ENCODE measurements at places on chromosomes 1 and 21. TPM values are rescaled to one million over a fixed set of nuclear protein-coding genes. Genes with fewer than 3 reads are reported as not detected.

DNA sequence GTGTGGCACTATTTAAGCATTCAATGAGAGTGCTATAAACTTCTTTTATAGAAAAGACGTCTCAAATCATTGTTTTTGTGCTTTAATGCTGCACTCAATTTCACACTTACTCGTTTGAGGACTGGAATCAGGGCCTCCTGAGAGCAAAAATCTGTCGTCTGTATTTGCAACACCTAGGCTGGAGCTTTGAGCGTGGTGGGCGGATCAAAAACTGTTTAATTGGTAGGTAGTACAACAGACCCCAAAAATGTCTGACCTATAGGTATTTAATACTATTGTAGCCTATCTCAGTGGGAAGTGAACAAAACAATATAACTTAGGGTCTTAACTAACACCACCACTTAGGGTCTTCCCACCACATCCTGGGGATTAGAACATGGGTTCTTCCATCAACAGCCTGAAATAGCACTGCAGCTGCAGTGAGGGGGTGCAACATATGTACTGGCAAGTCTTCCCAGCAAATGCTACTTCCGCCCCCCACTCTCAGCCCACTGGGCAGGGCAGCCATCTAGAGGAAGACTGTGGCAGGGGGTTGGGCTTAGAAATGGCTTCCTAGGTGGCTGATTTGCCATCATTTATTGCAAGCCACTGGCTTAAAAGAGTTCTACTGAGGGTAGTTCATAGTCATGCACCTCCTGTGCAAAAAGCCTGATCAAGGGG, 48.3 kb downstream of the CD46 start:
- DNase-seq: no peak

DNA sequence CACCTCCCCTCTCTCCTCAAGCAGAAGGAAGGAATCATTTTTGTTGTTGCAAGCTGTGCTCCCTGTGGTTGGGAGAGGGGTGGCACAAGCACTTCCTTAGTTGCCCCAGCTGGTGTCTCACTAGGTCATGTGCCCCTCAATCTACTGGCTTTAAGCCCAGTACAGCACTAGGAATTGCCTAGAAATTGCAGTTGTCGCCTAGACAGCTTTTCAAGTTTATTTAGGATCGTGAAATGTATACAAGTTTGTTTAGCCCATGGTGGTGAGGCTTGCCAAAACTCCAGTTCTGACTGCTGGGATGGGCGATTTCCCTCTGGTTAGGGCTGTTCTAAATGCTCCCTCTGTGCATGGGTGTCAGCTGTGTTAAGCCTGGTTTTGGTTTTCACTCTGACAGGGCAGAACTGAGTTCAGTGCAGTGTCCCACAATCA, 126.8 kb upstream of the ZNF644 start:
- no peak for DNase-seq

- no peak for DNase-seq
Observed at GRCh38 chr1:112074711-112075110, 85.2 kb upstream of the KCND3 start.

- DNase-seq: no peak
Observed at GRCh38 chr1:220380885-220381284, 108.6 kb upstream of the RAB3GAP2 start.

- no peak for DNase-seq
Observed at GRCh38 chr1:56484695-56485094, 94.7 kb downstream of the PLPP3 start.

GRCh38 chr1:230206976-230207375, 139.9 kb downstream of the GALNT2 start:
- DNase-seq: no peak

- peak; percentile 41 for DNase-seq
Observed at GRCh38 chr1:230797942-230798365, 50.8 kb downstream of the CAPN9 start.

DNA sequence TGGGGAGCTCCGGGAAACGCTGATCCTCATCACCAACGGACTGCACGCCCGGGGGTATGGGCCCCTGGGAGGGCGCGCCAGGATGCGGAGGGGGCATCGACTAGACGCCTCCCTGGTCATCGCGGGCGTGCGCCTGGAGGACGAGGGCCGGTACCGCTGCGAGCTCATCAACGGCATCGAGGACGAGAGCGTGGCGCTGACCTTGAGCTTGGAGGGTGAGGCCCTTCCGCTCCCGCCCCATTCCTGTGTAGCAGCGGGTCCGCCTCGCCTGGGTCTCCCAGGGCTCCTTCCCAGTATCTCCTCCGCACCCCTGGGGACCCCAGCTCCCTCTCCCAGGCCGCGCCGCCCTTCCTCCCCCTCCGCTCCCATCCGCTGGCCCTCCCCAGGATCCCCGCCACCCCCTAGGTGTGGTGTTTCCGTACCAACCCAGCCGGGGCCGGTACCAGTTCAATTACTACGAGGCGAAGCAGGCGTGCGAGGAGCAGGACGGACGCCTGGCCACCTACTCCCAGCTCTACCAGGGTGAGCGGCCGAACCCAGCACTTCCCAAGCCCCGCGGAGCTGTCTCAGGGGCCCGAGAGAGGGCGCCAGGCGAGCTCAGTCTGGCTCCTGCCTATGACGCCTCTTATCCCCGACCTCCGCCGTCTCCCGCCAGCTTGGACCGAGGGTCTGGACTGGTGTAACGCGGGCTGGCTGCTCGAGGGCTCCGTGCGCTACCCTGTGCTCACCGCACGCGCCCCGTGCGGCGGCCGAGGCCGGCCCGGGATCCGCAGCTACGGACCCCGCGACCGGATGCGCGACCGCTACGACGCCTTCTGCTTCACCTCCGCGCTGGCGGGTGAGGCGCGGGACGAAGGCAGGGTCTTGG, 5.0 kb downstream of the HAPLN2 start:
- peak; percentile 47 for DNase-seq

GRCh38 chr1:84078108-84078841, 65.8 kb upstream of the PRKACB start:
- peak; percentile 12 for DNase-seq

- DNase-seq: no peak
Observed at GRCh38 chr1:220012259-220012658, 34.0 kb downstream of the EPRS1 start.

GRCh38 chr1:6858596-6858995, 73.3 kb downstream of the CAMTA1 start:
- DNase-seq: no peak

- no peak for DNase-seq
Observed at GRCh38 chr1:85240174-85240601, 19.3 kb downstream of the C1orf52 start.

- no peak for DNase-seq
Observed at GRCh38 chr1:78058670-78059069, 12.9 kb downstream of the GIPC2 start.

- DNase-seq: no peak
Observed at GRCh38 chr1:231216498-231216897, 24.5 kb upstream of the GNPAT start.

- no peak for DNase-seq
Observed at GRCh38 chr1:198968866-198969265, 330.0 kb downstream of the PTPRC start.

DNA sequence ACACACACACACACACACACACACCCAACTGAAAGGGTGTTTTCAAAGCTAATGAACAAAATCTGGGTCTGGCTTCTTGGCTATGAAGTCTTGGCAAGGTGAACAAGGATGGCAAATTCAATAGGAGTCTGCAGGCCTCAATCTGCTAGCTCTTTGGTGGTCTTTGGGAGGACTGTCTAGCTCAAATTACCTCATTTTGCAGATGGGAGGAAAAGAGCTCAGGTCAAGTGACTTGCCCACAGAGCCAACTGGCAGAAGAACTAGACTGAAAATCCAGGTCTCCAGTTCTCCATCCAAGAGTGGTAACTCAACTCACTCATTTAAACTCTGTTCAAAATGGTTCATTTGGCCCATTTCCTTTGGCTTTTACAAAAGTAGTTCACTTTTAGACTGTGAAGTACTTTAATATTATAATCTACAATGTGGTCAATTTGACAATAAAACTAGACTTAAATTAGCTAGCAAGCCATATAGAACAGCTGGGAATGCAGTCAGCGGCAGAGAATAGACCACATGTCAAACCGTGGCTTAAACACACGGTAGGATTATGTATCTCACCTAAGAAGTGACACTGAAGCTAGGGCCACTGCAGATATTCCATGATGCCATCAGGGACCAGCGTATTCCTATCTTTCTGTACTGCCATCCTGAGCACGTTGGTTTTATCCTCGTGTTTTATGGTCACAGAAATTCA, 112.9 kb downstream of the APP start:
- no peak for DNase-seq

- DNase-seq: no peak
Observed at GRCh38 chr1:94339206-94339927, 78.8 kb upstream of the ABCD3 start.

- peak; percentile 83 for DNase-seq
Observed at GRCh38 chr21:35256468-35256988, 207.4 kb upstream of the RUNX1 start.

Gene EPHA10
- total RNA-seq: not detected

Gene RTCA
- total RNA-seq: 38.9 TPM

Gene NECTIN4
- total RNA-seq: not detected

Gene PLEKHN1
- not detected for total RNA-seq

Gene PKP1
- total RNA-seq: 0.09 TPM

Gene SLC25A34
- total RNA-seq: 9.2 TPM

Gene NR0B2
- total RNA-seq: 9.4 TPM

Gene DIRAS3
- total RNA-seq: 13.3 TPM

Gene PRKAB2
- 24.1 TPM for total RNA-seq

Gene GUCA2A
- not detected for total RNA-seq

Gene CIART
- total RNA-seq: 5.3 TPM

Gene CELSR2
- 5.4 TPM for total RNA-seq
